ENCODE measurements at places on chromosomes 4 and X.

- no peak for DNase-seq
Observed at GRCh38 chrX:57417827-57418226, 131.3 kb downstream of the FAAH2 start.

- DNase-seq = no peak
Observed at GRCh38 chrX:1609311-1609710, 5.5 kb upstream of the ASMT start.

DNA sequence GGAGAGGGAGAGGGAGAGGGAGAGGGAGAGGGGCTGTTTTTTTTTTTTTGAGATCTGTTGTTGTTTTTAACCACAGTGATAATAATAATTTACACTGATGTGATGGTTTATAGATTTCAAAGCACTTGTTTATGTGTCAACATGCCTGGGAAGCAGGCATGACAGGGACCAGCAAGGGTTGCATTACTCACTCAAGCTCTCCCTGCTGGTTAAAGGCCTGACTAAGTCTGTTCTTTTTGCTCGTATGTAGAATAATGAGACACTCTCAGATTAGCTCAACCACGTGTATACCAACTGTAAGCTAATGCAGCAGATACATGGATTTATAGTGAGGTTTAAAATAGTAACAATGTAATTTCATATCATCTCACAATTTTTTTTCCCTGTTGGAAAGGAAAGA is 134.6 kb upstream of the BOD1L1 start:
- no peak for DNase-seq

DNA sequence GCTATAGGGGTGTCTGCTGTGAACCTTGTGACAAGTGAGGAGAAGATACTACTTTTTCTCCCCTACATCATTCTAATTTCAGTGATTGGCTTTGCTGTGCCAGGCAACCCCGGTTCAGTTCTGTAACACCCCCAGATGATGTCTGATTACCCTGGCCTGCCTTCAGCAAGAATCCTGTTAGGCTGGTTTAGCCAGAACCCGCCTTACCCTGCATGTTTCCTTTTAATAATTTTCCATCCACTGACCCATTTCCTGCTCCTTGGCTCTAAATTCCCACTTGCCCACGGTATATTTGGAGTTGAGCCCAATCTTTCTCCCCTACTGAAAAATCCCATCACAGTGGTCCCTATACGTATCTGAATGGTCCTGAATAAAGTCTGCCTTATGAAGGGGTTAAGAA is 46.5 kb upstream of the HPSE start:
- no peak for DNase-seq

DNA sequence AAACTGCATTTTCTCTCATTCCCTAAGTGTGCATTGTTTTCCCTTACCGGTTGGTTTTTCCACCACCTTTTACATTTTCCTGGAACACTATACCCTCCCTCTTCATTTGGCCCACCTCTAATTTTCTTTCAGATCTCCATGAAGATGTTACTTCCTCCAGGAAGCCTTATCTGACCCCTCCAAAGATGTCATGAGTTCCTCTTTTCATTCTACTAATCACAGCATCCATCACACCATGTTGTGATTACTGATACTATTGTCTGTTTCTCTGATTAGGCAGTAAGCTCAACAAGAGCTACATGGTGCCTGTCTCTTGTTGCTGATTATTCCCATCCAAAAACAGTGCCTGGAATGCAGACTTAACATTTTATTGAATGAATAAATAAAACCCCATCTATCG is 2.9 kb upstream of the AFP start:
- DNase-seq = no peak

- no peak for DNase-seq
Observed at GRCh38 chrX:109635146-109635545, 10.2 kb upstream of the KCNE5 start.

GRCh38 chrX:20181598-20182329 is 40.1 kb upstream of the EIF1AX start:
- DNase-seq = no peak

DNA sequence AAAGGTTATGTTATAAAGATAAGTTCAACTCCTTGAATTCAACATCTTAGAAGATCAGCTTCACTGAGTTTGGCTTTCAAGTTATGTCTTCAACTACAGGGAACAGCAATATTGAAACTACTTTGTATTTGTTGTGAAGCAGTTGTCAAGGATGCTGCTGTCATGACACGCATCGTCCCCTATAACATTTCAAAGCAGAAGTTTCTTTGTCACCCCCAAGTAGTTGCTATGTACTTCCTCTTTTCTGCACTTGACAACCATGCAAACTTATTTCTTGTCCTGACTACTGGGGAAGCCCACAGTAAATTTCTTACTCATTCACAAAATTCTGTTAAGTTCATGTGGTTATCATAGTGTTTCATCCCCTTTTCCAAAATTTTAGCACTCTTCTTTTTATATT is 14.3 kb downstream of the ANTXR2 start:
- no peak for DNase-seq

GRCh38 chrX:13933352-13933751 is 96.3 kb downstream of the GEMIN8 start:
- DNase-seq = no peak

DNA sequence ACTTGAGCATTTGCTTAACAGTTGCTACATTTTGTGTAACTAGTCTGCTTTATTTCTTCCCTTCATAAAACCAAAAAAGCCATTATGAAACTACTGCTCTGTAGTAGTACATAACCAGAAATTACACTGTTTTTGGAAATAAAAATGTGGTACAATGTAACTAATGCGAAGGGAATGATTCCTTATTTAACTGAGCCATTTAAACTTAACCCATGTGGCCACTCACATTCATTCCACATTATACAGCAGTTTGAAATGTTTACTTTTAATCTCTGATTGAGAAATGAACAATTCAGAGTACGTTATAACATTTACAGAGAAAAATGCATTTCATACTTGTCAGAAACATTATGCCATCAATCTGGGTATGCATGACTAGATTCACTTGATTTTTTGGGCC is 94.2 kb downstream of the NYX start:
- DNase-seq = no peak

- no peak for DNase-seq
Observed at GRCh38 chrX:25523574-25524540, 508.1 kb upstream of the ARX start.

GRCh38 chrX:68292471-68292870 is 140.8 kb downstream of the OPHN1 start:
- DNase-seq = no peak

GRCh38 chr4:26412381-26413372 is 77.6 kb downstream of the CCKAR start:
- DNase-seq = no peak

DNA sequence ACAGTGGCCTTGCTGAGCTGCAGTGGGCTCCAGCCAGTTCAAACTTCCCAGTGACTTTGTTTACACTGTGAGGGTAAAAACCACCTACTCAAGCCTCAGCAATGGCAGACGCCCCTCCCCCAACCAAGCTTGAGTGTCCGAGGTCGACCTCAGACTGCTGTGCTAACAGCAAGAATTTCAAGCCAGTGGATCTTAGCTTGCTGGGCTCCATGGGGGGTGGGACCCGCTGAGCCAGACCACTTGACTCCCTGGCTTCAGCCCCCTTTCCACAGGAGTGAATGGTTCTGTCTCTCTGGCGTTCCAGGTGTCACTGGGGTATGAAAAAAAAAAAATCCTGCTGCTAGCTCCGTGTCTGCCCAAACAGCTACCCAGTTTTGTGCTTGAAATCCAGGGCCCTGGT is 168.9 kb upstream of the INTU start:
- no peak for DNase-seq

- no peak for DNase-seq
Observed at GRCh38 chr4:76449362-76449767, 14.3 kb downstream of the SHROOM3 start.

DNA sequence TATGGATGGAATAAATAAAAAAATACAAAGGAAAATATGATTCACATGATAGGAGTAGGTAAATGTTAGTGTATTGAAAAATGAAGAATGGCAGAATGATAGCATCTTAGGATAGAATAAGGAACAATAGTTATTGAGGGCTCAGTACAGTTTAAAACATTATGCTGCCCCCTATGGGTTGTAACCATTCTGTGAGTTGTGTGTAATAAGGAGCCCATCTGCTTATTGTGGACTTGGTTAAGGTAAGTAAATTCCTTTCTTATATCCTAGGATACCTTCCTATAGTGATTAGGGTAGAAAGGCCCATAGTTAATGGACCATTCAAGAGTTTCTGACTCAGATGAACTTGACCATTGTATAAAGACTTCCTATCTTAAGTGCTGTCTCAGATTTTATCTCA is 195.8 kb downstream of the PDHA2 start:
- no peak for DNase-seq

DNA sequence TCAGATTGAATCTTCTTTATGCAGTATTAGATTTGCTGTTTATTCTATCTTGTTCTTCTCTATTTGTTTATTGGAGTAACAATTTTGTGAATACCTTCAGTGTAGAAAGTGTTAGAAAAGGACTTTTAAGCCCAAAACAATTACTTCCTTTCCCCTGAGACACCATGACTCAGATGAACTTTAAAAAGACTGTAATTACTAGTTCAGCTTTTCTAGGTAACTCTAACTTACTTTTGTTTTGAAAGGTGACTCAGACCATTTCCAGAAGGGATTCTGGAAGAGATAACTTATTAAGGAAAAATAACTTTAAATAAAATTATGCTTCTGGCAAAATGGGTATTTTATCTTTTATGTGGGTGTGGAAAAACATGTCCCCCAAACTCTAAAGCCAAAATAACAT is 561.5 kb upstream of the PCDH10 start:
- no peak for DNase-seq

DNA sequence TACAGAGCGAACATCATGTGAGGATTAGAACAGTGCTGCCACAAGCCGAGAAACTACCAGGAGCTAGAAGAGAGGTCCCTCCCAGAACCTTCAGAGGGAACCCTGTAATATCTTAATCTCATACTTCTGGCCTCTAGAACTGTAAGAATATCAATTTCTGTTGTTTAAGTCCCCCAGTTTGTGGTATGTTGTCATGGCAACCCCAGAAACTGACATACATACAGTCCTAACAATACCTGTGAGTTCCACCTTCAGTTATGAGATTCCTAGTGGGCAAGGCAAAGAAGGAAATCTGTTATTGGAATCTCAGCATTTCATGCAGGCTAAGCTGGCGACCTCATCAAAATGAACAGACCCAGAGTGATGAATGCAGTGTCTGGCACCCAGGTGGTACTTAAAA is 42.5 kb downstream of the ZBTB49 start:
- no peak for DNase-seq

DNA sequence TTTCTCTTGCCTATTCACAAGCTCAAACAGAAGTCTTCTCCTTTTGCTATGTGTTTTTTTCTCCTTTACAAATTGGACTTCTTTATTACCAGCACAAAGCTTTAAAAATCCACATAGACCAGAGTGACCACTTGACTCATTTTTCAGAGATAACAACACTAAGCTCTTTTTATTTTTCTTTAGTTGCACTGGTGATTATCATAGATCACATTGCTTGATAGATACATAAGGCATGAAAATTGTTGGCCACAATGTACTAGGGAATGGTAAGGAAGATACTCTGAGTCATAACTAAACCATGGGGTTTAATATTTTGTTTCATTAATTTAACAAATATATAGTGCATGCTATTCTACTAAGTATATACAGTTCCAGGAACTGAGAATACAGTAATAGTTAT is 159.0 kb downstream of the GASK1B start:
- DNase-seq = no peak

DNA sequence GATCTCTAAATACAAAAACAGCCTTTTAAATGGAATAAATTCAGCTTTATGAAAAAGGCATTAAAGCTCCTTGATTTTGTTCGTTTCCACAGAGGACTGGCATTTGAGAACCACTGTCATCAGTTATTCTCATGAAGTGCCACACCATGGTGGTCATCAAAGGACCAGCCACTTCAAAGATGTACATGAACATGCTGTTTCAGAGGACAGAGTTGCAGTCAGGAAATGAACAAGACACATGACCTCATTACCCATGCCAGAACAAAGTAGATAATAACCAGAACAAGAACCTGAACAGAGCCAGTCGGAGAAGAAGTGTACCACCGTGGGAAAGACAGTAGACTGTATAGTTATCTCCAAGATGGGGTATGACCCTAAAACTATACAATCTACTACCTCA is 122.7 kb upstream of the HSD17B10 start:
- no peak for DNase-seq

- DNase-seq = no peak
Observed at GRCh38 chrX:2145692-2146367, 354.9 kb downstream of the DHRSX start.

DNA sequence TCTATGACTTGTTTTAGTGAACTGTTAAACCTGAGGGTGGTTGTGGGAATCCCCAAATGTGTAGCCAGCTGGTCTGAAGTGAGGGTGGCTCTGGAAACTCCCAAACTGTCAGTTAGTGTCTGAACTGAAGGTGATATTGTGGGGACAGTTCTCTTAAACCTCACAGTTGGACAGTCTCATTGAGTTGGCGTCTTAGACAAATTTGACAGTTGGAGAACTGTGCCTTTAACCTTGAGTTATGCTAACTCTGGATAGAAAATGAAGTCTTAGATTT is 20.7 kb upstream of the CTSO start:
- DNase-seq = no peak

- DNase-seq = no peak
Observed at GRCh38 chrX:121301356-121301755, 253.9 kb downstream of the GLUD2 start.

DNA sequence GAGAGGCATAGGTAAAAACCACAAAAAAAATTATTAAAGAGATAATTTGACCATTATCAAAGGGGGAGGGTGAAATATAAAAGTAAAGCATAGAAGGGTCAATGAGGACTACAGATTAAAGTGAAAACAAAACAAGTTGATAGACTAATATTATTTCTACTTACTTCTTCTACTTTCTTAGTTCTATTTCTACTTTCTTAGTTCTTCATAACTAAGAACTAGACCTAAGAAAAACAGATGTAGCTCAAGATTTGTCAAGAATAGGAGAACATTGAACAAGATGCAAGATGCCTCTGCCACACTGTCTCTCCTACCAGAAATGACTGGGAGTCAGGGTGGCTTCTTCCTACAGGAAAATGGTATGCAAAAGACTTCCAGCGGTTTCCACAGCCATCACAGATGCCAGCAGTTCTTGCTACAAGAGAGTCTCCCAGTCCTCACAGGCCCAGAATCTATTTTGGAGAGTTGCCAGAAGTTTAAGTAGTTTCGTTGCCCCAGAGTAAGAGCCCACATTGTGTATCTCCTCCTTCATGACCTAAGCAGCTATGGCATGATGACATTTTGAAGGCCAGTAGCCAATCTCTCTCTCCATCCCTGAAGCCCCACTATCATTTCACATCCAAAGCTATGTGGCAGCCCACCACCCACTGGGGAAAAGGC is 42.9 kb upstream of the DDX60 start:
- no peak for DNase-seq

DNA sequence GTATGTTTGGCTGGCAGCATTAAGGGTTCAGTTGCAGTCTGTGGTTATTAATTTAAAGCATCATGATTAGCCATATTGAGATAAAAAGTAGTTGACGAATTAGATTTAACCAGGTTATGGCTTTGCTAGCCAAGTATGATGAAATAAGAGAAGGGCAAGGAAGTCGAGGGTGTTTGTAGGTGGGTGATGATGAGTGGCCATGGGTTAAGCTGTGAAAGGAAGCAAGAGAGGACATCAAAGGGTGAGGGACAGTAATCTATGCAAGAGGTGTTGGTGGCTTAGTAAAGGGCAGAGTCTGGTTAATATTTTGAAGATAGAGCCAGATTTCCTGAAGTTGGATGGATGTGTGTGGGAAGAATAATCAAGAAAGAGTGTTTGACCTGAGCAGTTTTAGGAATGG is 44.5 kb downstream of the STIM2 start:
- no peak for DNase-seq

GRCh38 chr4:84502955-84503373 is 3.9 kb upstream of the NKX6-1 start:
- no peak for DNase-seq
